ENCODE measurements at places on chromosomes 11 and 22.

DNA sequence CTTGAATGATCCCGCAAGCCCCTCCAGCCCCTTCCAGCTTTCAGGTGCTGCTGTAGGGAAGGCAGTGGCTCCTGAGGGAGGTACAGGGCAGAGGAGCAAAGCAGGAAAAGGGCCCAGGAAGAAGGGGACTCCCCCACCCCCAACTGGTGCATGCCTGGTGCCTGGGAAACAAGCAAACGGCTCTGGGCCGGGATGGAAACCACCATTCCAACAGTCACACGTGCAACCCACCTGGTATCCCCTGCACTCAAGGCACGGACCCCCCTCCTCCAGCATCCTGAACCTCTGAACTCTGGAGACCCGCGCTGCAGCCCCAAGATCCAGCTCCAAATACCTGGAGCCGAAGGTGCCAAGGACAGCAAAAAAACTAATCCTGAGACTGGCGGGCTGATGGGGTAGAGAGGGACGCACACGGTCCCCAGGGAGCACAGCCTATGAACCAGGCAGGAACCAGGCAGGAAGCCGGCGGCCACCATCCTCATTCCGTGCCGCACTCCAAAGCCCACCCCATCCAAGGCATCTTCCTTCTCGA lies 537 bp downstream of the SCN4B start:
- DNase-seq: no peak

DNA sequence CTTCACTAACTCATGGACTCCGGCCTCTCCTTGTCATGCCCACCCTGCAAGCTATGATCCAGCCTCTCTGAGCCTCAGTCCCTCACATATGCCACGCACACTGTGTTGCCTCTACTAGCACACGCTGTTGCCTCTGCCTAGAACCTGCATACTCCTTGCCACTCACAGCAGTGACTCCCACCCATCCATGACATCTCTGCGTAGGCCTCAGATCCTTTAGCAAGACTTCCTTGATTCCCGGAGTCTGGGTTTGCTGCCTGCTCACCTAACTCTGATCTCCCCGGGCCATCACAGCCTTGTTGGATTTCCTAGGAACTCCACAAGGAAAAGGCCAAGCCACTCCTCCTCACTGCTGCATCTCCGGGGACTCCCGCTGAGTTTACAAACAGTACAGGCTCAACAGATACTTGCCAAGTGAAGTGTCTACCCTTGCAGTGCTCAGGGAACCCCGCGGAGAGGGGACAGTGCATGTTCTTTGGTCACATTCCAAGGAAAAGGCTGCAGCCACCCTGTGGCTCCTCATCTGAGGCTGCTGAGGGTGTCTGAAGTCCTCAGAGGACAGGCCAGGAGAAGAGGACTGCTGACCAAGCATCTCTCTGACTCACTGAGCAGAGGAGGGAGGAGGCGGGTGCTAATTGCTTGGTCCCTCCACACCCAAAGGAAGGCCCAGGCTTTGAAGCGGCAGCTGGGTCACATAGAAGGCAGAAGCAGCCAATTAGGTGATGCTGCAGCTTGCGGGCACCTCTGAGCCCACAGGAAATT lies 42.4 kb upstream of the NAV2 start:
- DNase-seq: no peak

- no peak for DNase-seq
Observed at GRCh38 chr11:65851083-65851579, 6.8 kb downstream of the CFL1 start.

DNA sequence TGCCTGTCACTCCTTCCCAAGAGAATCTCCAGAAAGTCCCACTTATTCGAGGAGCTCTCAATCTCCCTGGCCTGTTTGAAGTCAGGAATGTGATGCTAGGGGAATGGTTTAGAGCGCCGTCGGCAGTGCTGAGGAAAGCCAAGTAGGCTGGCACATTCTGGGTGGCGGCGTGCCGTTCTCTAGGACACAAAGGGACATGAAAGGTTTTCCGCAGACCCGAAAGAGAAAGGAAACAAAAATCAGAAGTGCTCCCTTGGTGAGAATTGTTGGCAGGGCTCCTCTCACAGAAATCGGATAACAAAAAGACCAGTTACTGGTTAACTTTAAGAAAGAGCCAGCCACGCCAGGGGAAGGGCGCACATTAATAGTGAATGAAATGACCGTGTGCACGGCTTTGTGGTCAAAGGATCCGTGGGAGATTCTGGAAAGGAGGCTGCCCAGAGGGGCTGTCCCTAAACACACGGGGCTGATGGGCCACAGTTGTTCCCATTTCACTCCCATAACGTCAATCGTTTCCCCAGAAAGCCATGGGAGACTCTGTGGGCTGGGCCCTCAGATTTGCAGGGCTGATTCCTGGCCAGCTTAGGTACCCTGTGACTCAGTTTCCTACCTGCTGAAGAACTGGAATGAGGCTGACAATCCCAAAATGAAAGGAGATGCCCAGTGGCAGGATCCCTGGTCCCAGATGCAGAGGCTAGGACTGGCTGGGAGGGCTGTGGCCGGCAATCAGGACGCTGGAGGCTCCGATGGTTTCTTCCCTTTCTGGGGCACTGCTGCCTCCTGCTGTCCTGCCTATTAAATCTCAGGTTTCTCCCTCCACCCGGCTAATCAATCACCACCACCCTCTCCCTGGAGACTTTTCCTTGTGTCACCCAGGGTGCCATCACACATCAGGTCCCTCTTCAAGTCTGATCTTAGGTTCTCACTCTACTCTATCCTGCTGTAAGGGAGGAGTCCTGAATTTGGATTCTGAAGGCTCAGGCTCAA lies 82.3 kb downstream of the RCN1 start:
- peak; percentile 19 for DNase-seq

DNA sequence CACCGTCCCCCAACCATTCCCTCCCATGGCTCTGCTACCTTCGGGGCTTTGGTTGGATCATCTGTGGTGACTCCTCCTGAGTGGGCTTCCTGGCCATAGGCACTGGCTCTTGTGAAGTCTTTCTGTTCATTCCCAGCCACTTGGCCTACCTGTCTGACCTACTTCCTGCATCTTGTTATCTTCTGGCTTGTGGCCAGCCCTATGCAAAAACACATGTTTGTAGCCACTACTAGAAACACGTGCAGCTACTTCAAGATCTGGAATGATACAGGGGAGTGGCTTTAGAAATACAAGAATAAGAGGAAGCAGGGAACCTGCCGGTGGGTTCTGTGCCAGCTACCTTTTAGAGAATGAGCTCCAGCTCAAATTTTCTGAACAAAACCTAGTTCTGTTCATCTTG lies 20.9 kb downstream of the RCOR2 start:
- DNase-seq: no peak

DNA sequence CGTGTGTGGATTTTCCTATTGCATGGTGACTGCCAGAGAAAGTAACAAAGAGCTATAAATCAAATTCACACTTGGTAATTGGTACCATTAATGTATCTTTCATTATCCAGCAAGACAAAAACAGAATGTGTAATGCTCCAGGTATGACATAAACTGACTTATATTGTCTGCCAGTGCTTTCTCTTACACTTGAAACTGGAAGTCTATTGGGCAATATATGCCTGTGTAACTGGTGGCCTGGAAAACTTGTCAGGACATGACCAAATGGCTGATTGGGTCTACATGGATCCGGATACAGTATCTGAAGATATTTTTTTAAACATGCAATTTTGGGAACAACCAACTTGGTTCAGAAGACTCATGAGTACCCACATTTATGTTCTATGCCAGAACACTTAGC lies 174.6 kb upstream of the ARHGAP42 start:
- DNase-seq: no peak

GRCh38 chr11:121864660-121865059 lies 251.4 kb downstream of the BLID start:
- DNase-seq: no peak

DNA sequence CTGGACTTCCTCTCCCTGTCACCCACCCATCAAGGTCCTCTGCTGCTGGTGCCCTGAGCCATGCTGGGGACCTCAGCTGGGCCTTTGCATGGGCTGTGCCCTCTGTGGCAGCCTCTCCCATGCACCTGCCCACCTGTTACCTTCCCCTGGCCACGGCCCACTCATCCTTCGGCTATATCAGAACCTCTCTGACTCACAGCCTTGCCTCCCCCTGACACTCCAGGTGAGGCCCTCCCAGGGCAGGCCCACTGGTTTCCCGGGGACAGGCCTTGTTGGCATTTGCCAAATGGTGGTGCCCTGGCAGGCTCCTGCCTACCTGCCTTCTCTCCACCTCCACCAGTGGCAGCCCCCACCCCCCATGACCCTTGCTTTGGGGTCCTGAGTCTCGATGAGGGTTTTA lies 73.7 kb upstream of the PRR5 start:
- DNase-seq: no peak

- no peak for DNase-seq
Observed at GRCh38 chr22:29351042-29351441, 35.5 kb upstream of the RASL10A start.

- no peak for DNase-seq
Observed at GRCh38 chr11:46698597-46698996, 1.8 kb downstream of the ARHGAP1 start.

GRCh38 chr11:114318361-114318760 lies 22.2 kb downstream of the NNMT start:
- no peak for DNase-seq
